ENCODE measurements at places on chromosomes 2 and 18.

GRCh38 chr2:151157000-151157735, 104.5 kb downstream of the RBM43 start:
- no peak for DNase-seq

- no peak for DNase-seq
Measured at GRCh38 chr18:77811503-77811902, 561.9 kb downstream of the GALR1 start.

- no peak for DNase-seq
Measured at GRCh38 chr18:23588836-23589560, 2.7 kb upstream of the NPC1 start.

DNA sequence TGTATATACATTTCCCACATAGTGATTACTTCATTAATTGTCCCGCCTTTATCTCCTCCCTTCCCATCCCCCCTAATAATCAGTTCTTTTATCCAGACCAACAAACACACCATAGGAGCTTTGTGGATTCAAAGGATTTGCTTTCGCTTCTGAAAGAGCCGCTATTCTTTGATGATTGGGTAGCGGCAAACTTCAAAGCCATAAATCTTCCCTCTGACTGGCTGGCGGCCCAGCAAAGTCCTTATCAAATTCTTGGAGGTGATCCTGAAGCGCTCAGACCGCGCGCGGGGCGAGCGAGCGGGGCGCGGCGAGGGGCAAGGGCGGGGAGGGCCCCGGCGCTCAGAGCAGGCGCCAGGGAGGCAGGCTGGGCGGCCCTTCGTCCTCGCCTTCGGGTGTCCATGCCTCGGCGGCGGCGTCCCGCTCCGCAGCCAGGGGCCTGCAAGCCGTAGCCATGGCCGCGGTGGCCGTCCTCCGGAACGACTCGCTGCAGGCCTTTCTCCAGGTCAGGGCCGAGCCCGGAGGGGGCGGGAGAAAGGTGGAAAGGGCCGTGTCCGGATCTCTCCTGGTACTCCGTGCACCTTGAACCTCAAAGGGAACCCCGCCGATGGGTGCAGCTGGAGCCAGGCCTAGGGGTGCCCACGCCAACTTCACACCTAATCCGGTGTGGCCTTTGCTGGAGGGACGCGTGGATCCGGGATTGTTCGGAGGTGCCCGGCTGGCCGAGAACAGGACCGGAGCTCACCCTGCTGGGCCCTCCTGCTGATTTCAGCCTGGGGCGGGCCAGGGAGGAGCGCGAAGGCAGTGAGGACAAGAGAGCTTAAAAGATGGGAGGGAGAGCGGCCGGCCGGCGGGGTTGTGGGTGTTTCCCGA, at the start of gene SP5:
Gene SP5, plus strand, starts transcription at position 276 of the 870 bp plus-strand sequence. Its CDS starts 176 bp downstream, at position 452.
- DNase-seq = peak; percentile 48

GRCh38 chr2:69238449-69239031, 148.5 kb downstream of the GFPT1 start:
- DNase-seq = no peak

DNA sequence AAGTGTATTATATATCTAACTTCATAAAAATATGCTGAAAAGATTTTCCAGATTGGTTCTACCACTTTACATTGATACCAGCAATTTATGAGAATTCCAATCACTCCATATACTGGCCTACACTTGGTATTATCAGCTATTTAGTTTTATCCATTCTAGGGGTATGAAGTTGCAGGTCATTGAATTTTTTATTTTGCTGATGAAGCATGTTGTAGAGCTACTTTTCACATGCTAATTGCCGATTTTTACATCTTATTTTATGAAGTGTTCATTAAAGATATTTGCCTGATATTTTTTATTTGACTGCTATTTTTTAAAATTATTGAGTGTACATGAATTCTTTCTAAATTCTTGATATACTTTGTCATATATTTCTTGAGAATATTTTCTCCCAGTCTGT, 542.1 kb downstream of the ADCYAP1 start:
- no peak for DNase-seq

DNA sequence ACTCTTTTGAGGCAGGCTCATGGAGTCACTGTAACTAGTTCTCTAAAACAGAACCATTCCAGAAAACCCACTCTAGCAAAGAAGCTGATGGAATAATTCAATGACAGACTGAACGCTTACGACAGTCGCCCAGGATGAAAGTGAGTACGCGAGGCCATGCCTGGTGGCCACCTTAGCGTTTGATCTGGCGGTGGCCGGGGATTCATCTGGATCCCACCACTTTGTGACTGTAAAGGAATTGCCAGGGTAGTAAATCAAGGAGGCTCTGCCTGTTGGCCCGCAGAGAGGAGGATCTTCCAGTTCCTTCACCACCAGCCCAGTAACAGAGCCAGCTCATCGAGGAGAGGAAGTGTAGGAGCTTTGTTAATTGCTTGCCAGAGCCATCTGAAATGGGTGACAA, 34.6 kb downstream of the GREB1 start:
- DNase-seq = no peak

GRCh38 chr18:59744271-59744721, 47.1 kb upstream of the CCBE1 start:
- DNase-seq = no peak

DNA sequence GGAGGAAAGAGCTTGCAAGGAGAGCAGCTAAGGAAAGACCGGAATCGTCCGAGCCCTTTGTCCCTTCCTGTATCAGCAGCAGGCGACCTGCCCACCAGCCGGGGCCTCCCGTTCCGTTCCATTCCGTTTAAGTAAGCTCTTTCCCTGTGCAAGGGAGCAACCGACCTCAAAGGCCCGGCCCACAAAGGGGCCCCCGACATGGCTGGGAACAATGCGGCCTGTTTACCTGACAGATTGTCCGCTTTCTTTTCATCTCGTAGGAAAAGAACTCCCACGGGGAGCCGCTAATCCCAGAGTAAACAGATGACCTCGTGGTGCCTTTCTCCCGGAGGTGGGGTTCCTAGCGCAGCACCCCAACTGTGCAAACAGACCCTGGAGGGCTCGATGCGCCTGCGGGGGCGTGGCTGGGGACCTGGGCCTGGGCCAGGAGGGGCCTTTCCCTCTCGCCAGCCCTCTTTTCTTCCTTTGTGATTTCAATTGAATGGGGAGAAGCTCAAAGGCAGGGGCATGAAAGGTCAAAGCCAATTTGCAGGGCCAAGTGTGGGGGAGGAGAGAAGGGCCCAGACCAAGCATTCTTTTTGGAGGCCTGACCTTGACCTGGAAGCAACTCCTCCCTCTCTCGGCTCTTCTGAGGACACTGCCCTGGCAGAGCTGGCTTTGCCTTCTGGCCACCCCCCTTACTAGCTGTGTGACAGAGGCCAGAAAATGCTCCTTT, 120.2 kb downstream of the INHBB start:
- no peak for DNase-seq

- DNase-seq = no peak
Measured at GRCh38 chr2:15337996-15338666, 223.0 kb downstream of the NBAS start.

GRCh38 chr2:176552501-176553135, 283.4 kb downstream of the MTX2 start:
- DNase-seq = no peak

- DNase-seq = peak; percentile 45
Measured at GRCh38 chr2:45494275-45494977, 116.6 kb downstream of the SRBD1 start.

Measured in CD4-positive, alpha-beta T cell treated with Interleukin-12 subunit alpha and Interleukin-12 subunit beta, for 1 hour (primary cell).